ENCODE measurements at places on chromosomes 5 and 9.
A peak's percentile ranks its signal among the peaks of the same experiment; 100 is the strongest.

DNA sequence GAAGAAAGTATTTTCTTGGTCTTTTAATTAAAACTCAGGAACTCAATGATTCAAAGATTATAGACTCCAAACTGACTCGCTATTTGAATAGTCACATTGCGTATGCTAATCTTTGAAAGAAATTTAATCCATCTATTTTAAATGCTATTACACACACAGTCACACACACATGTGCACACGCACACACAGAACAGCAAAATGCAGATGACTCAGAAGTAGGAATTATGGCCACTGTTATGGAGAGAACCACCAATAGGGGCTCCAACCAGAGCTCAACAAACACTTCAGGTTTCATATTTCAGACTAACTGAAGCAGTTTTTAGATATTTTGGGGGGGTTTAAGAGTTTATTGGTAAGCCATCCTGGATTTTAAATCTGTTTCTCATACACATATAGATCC, 1917.9 kb downstream of the EFNA5 start:
- no peak for DNase-seq

DNA sequence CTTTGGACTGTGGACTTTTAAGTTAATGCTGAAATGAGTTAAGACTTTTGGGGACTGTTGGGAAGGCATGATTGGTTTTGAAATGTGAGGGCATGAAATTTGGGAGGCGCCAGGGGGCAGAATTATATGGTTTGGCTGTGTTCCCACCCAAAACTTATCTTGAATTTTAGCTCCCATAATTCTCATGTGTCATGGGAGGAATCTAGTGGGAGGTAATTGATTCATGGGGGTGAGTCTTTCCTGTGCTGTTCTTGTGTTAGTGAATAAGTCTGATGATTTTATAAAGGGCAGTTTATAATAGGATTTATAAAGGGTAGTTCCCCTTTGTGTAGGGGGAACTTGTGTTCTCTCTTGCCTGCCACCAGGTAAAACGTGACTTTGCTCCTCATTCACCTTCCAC, 235.5 kb upstream of the CDH18 start:
- DNase-seq = no peak

DNA sequence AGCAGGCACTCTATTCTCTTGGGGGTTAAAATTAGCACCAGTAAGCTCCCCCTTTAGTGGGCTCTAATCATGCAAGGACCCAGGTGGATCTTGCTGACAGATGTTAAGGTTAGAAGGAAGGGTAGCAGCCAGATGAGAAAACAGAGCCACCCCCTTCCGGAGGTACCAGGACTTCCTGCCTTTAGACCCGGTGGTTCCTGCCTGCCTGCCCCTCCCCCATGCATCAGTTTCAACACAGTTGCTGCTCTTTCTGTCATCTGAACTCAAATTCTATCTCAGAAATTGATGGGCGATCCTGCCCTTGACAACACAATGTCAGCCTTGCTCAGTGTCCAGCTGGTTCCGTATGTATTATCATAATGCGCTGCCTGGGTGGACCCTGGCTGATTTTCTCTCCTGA, 287.3 kb downstream of the EBF1 start:
- DNase-seq = no peak

DNA sequence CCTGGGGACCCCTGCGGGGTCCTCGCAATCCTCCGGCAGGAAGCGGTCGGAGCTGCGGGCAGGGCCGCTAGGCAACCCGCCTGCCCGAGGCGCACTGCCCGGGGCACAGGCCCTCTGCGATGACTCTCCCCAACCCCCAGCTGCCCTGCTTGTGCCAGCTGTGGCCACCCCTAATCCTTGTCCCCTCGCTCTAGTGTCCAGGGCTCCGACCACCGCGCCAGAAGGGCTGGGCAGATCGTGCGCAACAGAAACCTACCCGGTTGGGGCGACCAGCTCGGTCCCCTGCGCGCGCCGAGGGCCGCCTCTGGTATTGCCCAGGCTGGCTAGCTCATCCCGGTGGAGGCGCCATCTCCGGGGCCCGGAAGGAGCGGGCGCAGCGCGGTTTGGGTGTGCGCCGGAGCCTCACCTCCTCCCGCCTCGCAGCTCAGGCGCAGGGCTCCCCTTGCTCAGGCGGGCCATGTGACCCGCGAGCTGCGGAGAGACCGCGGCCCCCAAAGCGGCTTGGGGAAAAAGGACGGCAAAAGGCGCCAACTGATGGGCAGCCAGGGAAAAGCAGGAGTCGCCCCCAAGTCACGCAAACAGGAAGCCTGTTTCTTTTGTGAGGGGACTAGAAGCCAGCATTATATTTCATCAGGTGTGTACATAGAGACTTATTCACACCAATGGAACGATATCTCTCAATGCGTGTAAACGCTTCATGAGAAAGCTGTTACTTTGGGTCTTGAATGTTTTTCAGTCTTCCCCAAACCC, 46.8 kb upstream of the RNF20 start:
- peak; percentile 72 for DNase-seq

GRCh38 chr5:110544603-110545002, 181.9 kb downstream of the TMEM232 start:
- no peak for DNase-seq

DNA sequence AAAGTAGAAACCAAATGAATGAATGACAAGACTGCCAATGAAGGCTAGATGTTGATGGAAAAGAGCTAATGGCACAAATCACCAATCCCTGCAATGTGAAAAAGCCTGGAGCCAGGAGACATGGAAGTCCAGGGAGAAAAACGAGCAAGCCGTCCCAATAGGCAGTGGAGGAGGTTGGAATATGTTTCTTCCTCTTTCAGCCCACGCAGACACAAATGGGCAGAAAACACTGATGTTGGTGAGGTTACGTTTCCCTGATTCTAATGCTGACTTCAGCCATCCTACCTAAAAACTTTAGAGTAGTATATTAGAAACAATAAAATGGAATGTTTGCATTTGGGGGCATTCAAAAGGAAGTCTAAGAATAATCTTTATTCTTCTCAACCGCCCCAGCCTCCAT, 23.9 kb upstream of the KIF2A start:
- DNase-seq = no peak

DNA sequence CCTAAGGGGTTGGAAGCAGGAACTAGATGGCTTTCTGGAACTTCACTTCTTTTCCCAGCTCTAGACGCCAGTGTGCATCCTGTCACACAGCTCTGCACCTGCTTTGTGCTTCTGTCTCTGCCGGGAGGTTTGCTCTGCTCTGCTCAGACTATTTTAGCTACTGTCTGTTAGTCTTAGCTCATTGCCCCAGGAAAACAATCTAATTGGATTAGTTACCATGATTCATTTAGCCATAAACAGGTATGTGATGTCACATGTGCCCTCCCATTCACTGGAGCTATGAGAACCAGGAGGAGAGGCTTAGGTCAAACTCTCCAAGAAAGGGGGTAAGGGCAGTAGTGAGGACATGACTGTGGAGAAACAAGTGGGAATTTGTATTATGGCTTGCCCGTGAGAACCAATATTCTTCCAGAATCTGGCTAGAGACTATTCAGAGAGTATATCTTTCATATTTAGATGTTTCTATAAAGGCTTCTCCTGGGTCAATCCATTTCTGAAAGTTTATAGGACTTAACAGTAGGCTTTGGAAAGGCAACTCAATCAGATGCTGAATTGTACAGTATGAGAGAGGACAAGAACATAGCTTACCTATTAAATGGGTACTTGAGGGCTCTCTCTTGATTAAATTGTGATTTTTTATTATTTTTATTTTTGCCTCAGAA, 22.4 kb upstream of the NREP start:
- no peak for DNase-seq

GRCh38 chr5:170378740-170379139, 10.4 kb downstream of the KCNMB1 start:
- no peak for DNase-seq

- DNase-seq = no peak
Measured at GRCh38 chr9:6450641-6451375, 37.8 kb downstream of the UHRF2 start.

GRCh38 chr5:58239045-58239444, 220.8 kb downstream of the PLK2 start:
- DNase-seq = no peak

GRCh38 chr9:20906326-20906725, 125.1 kb downstream of the HACD4 start:
- DNase-seq = no peak

DNA sequence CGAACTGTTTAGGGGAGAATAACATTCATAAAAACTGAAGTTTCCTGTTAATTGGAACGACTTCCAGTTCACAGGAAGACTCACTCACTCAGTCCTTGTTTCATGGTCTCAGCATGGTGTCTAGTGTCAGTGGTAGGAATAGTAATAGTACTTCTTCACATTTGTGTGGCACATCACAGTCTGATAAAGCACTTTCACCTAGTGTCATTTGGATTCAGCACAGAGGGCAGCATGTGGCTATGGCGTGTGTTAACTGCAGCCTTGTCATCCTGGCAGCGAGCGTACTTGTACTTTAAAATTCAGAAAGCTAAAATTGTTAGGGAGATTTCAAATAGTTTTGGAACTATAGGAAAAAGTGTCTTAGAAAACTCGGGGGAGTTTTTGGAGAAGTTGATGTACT, 72.4 kb downstream of the VCAN start:
- no peak for DNase-seq

GRCh38 chr5:32837211-32837610, 126.1 kb downstream of the NPR3 start:
- no peak for DNase-seq

GRCh38 chr5:76805821-76806505, 12.9 kb upstream of the F2RL1 start:
- DNase-seq = no peak

DNA sequence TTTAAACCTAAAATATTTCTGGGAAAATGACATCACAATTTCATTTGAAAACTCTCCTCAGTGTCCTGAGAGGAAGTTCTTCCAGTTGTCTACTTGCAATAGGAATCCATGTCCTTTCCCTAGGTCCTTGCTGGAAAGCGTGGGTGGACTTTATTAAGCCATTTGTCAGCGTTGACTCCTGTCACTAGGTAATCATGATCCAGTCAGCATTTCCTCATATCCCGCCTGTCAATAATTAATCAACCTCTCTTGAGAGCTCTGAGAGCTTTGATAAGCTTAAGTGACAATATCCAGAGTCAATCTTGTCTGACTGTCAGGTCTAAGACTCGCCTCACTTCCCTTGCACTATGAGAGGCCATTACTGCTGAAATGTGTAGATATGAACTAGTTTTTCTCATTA, 107.2 kb upstream of the SLIT3 start:
- no peak for DNase-seq

- DNase-seq = no peak
Measured at GRCh38 chr9:104858271-104858670, 69.7 kb downstream of the ABCA1 start.

DNA sequence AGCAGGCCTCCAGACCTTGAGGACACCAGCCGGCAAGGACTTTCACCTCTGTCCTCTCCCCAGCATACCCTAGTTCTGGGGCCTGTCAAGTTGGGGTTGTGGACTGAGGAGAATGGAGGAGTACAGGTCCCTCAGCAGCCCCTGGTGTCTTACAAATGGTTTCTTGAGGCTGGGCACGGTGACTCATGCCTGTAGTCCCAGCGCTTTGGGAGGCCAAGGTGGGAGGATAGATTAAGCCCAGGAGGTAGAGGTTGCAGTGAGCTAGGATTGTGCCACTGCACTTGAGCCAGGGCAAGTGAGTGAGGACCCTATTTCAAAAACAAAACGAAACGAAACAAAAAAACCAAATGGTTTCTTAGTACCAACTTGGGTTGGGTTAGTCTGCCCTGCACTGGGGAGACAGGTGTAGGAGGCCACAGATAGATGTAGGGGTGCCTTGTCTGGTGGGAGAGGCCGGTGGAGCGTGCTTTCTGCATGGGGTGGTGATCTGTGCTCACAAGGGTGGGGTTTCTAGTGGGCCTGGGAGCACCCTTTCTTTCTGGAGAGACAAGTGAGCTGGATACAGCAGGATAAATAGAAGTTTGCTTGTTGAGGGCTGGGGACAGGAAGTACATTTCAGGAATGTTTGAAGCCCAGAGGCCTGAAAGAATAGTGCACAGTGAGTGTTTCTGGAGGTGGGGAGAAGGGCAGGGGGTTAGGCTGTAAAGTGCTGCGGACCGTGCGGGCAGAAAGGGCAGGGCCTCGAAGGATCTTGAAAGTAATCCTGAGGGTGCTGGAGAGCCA, 37.7 kb upstream of the PSD2 start:
- DNase-seq = no peak

- DNase-seq = no peak
Measured at GRCh38 chr5:94661086-94661485, 42.6 kb downstream of the SLF1 start.

GRCh38 chr5:10169359-10169758, 80.3 kb downstream of the ATPSCKMT start:
- no peak for DNase-seq
